RWPE2 (cell line): ENCODE measurements at places on chromosomes 5 and 9.

- H3K4me1 ChIP-seq: no peaks in the 10 kb centered on the region
- H3K27me3 ChIP-seq: no peaks in the 10 kb centered on the region
- no peaks in the 10 kb centered on the region for H3K36me3 ChIP-seq
- H3K27ac ChIP-seq: no peak overlapping the region
Observed at GRCh38 chr5:173878224-173878967, 9.8 kb upstream of the CPEB4 start.

DNA sequence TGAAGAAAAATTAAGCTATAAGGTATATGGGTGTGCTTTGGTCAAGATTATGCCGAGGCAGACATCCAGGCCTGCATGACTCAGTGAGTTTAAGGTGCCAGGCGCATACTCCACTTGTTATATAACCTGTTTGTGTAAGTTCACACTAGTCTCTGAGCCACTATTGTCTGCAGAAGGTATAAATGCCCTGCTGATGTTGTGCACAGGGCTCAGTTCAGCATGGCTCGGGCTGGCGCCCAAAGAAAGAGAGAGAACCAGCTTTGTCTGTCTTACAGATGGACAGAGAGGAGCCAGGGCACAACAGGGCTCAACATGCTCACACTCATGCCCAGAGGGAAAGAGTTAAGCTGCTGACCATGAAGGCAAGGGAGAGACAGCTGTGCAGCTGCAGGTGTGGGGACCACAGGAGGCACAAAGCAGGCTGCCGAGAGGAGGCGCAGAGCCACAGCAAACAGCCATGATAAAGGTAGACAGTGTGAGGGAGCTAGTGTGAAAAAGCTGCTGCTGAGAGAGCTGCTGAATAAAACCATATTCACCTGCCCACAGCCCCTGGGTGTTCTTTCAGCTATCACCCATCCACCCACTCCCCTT, 1587.6 kb upstream of the C9orf72 start:
- H3K4me1 ChIP-seq: no peaks in the 10 kb centered on the region
- no peak overlapping the region for H3K27ac ChIP-seq
- H3K27me3 ChIP-seq: no peaks in the 10 kb centered on the region

GRCh38 chr9:89542401-89543021, 44.6 kb upstream of the SEMA4D start:
- H3K4me3 ChIP-seq: no peak overlapping the region
- DNase-seq: no peak
- H3K4me1 ChIP-seq: no peaks in the 10 kb centered on the region

GRCh38 chr9:97293818-97294217, 13.6 kb upstream of the CCDC180 start:
- H3K4me3 ChIP-seq: no peak overlapping the region
- H3K27me3 ChIP-seq: no peaks in the 10 kb centered on the region
- H3K36me3 ChIP-seq: peaks cover 6% of the 10 kb centered on the region; the same call in 1 of the 2 replicates
- H3K4me1 ChIP-seq: no peaks in the 10 kb centered on the region
- DNase-seq: no peak

DNA sequence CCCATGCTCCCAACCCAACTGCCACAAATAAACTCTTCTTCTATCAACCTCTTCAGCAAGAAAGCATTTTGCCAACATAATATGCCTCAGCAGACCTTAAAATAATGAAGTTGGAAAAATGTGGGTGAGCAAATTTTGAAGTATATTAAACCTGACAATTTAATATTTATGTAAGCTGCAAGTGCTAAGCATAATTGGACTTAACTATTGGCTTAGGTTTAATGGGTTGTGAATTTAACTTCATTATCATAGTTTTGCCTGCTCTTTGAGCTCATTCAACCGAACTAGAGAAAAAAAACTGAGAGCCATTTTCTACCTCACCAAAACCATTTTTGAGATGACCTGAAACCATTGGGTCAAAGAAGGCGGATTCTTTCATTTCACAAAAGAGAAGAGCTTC, 805.5 kb upstream of the DMAC1 start:
- H3K27ac ChIP-seq: no peak overlapping the region
- DNase-seq: no peak
- no peaks in the 10 kb centered on the region for H3K36me3 ChIP-seq
- H3K4me3 ChIP-seq: no peak overlapping the region

GRCh38 chr9:71683598-71684235, 84.6 kb downstream of the CEMIP2 start:
- no peaks in the 10 kb centered on the region for H3K27me3 ChIP-seq
- peaks cover 52% of the 10 kb centered on the region for H3K4me1 ChIP-seq

- no peak for DNase-seq
- no peaks in the 10 kb centered on the region for H3K36me3 ChIP-seq
- H3K27ac ChIP-seq: no peak overlapping the region
- H3K4me3 ChIP-seq: no peak overlapping the region
- no peaks in the 10 kb centered on the region for H3K4me1 ChIP-seq
- H3K27me3 ChIP-seq: no peaks in the 10 kb centered on the region
Observed at GRCh38 chr5:139077899-139078298, 120.3 kb downstream of the SIL1 start.

GRCh38 chr9:17204611-17205152, 69.8 kb downstream of the CNTLN start:
- no peaks in the 10 kb centered on the region for H3K27me3 ChIP-seq
- H3K27ac ChIP-seq: no peak overlapping the region
- H3K4me3 ChIP-seq: no peak overlapping the region
- no peaks in the 10 kb centered on the region for H3K4me1 ChIP-seq
- DNase-seq: no peak

- no peak overlapping the region for H3K4me3 ChIP-seq
- H3K27me3 ChIP-seq: no peaks in the 10 kb centered on the region
- no peak for DNase-seq
- no peak overlapping the region for H3K27ac ChIP-seq
- H3K4me1 ChIP-seq: no peaks in the 10 kb centered on the region
Observed at GRCh38 chr5:152297866-152298265, 107.2 kb downstream of the NMUR2 start.

DNA sequence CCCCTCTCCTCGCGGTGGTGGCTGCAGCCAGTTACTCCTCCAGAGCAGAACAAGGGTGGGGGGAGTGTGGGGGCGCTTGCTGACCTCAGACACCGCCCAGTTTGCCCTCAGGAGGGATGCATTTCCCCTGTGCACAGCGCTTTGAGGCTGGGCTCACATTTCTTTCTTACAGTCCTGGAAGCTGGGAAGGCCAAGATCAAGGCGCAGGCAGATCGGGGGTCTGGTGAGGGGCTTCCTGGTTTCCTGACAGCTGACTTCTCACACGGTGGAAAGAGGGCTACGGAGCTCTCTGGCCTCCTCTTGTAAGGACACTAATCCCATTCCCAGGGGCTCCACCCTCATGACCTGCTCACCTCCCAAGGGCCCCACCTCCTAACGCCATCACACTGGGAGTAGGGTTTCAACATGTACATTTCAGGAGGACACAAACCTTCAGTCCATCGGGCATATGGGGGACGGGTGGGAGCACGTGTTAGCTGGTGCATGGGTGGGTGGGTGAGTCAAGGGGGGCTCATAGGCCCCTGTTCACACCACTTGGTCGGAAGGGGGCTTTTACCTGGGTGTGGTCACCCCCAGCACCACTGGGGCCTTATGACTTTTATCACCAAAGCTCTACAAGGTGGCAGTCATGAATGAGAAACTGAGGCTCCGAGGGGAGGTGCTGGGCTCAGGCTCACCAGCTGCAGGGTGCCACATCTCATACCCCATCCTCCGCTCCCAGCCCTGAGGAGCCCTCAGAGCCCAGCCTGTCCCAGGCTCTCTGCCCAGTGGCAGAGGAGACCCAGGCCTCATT, 7.7 kb upstream of the SCGB3A1 start:
- H3K27ac ChIP-seq: no peak overlapping the region
- no peak for DNase-seq
- no peaks in the 10 kb centered on the region for H3K36me3 ChIP-seq
- H3K4me1 ChIP-seq: no peaks in the 10 kb centered on the region
- H3K4me3 ChIP-seq: no peak overlapping the region
- H3K27me3 ChIP-seq: peaks cover under 1% of the 10 kb centered on the region

DNA sequence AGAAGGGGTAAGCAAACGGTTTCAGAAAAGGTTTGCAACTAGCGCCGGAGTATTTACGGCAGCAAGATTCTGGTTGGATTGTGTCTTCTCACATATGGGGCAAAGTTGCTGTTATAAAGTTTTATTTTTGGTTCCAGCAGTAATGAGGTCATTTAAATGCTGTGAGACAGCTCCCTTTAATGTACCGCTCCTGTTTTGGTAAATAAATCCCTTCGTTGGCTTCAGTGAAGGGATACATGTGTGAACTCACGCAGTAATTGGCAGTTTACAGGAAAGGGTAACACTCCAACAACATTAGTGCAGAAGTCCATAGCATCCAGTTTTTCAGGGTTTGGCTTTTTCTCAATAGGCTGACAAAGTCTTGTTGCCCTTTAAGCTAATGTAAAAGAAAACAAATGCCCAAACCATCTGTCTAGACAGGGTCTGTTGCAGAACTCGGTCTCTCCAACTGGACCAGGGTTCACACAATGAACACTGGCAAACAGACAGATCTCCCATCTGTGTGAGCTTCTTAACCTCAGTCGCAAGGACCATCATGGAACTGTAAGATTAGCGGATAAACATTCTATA, 184.0 kb downstream of the GOLPH3 start:
- H3K27me3 ChIP-seq: no peaks in the 10 kb centered on the region
- no peak overlapping the region for H3K4me3 ChIP-seq

DNA sequence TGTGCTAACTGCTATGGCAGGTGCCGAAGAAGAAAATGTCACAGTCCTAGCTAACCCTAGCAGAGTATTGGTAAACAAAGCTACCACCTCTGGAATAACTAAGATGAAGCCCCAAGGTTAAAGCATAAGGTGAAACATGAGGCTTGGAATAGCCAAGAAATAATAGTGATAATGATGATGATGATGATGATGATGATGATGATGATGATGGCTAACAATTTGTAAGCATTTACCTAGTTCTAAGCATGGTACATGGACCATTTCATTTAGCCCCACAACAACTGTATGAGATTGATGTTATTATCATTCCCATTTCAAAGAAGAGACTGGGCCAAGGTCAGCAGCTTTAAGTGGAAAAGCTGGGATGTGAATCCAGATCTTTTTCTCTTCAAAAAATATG, 35.3 kb downstream of the SH3RF2 start:
- H3K4me1 ChIP-seq: peaks cover 31% of the 10 kb centered on the region
- DNase-seq: no peak
- no peak overlapping the region for H3K4me3 ChIP-seq
- peaks cover 4% of the 10 kb centered on the region; the same call in 1 of the 2 replicates for H3K36me3 ChIP-seq
- no peak overlapping the region for H3K27ac ChIP-seq

- H3K36me3 ChIP-seq: peaks cover 19% of the 10 kb centered on the region
- no peak for DNase-seq
- H3K27ac ChIP-seq: no peak overlapping the region
- H3K4me1 ChIP-seq: peaks cover 10% of the 10 kb centered on the region
- H3K4me3 ChIP-seq: no peak overlapping the region
Observed at GRCh38 chr9:114350636-114351401, 21.1 kb downstream of the ORM2 start.
